ENCODE measurements at places on chromosomes 2 and 18.

DNA sequence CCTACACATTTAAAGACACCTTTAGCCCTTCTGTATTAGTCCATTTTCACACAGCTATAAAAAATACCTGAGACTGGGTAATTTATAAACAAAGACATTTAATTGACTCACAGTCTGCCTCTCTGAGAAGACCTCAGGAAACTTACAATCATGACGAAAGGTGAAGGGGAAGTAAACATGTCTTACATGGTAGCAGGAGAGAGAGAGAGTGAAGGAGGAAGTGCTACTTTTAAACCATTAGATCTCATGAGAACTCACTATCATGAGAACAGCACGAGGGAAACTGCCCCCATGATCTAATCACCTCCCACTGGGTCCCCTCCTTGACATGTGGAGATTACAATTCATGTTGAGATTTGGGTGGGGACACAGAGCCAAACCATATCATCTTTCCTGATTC lies 946.6 kb downstream of the SLC4A3 start:
- DNase-seq = no peak

GRCh38 chr18:668260-668659 lies 10.8 kb downstream of the TYMS start:
- DNase-seq = no peak

GRCh38 chr2:237020090-237020489 lies 65.6 kb upstream of the COPS8 start:
- no peak for DNase-seq

DNA sequence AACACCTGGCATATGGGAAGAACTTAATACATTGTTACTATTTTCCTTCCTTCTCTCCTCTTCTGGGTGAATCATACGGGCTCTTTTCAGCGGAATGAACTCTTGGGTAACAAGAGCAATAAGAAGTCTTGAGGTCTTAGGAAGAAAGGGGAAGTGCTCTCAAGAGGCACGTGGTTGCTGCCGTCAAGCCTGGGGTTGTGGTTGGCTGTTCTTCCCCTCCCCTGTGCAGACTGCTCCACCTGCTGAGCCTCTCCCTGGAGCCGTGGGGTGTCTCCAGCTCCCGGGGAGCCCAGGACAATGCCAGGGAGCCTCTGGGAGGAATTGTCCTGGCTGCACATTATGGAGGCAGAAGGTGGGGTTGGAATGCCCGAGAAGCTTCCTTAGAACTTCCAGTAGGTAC lies 19.4 kb downstream of the TOGARAM2 start:
- no peak for DNase-seq

- no peak for DNase-seq
These were observed 22.4 kb downstream of the ITSN2 start for GRCh38 chr2:24337890-24338289.

GRCh38 chr2:203673933-203674332 lies 32.5 kb upstream of the CD28 start:
- no peak for DNase-seq

- no peak for DNase-seq
These were observed 212.1 kb upstream of the NRXN1 start for GRCh38 chr2:51243892-51244535.

DNA sequence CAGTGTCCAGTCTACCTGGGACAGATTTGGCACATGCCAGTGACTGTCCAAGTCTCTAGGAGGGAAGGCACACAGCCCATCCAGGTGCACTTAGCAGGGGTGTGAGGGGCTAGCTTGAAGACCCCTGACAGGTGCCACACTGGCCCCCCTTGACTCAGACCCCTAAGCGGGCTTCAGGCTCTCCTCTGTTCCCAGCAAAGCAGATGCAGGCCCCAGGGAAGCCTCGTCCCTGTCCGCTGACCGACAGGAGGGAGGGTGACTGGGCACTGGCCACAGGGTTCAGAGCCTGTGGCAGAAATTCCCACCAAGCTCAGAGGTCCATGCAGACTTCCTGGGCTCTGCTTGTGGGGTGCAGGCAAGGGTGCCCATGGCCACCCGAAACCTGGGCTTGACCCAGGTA lies 239.8 kb upstream of the MYT1L start:
- no peak for DNase-seq

DNA sequence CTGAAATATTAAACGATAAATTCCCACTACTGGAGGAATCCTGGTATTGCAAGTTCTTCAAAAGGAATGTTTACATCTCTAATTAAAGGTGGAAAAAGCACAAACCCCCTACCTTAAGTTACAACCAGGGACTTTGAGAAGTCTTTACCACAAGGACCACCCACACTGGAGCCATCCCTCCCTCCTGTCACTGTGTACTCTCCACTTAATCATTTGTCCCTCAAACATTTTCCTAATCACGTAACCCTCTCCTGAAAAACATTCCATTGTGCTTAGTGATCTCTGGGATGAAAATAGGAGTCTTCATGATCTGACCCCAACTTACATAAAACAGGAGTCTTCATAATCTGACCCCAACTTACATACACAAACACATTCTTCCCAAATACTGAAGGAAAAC lies 85.7 kb downstream of the SUCLG1 start:
- DNase-seq = no peak

- no peak for DNase-seq
These were observed 18.2 kb downstream of the IFIH1 start for GRCh38 chr2:162300266-162300665.

GRCh38 chr2:33209976-33210375 lies 263.2 kb downstream of the LTBP1 start:
- no peak for DNase-seq

DNA sequence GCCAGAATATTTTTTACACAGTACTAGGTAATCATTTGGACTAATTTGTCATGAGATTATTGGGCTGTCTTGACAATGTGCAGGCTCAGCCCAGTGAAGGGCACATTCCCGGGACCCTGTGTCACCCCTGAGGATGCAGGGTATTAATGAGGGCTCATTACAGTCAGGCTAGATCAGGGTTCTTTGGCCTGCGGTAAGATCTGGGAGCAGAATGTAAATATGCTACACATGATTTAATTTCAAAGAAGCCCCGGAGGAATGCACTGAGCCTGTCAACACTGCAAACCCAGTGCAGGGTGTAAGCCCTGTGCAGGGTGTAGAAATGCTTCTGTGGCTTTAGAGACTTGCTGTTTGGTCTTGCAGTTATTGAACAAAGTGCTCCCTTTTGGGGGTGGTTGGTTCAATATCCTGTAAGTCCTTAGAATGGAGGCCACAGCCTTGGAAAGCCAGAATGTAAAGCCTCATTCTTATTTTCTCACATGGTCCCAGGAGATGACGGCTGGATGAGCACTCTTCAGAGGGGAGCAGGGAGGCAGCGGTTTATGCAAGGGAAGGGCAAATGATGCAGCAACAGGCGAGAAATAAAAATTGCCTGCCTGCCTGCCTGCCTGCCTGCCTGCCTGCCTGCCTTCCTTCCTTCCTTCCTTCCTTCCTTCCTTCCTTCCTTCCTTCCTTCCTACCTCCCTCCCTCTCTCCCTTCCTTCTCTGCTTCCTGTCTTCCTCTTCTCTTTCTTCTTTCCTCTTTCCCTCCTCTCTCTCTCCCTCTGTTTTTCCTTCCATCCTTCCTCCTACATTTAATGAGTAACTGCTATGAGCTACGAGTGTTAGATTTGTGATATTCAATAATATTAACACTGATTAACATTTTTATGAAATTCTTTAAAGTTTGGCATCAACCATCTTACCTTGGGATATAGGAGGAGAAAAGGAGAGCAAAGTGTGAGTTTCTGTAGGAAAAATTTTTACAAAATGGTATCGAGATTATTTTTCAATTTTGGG lies 148.8 kb downstream of the VAPA start:
- DNase-seq = no peak

DNA sequence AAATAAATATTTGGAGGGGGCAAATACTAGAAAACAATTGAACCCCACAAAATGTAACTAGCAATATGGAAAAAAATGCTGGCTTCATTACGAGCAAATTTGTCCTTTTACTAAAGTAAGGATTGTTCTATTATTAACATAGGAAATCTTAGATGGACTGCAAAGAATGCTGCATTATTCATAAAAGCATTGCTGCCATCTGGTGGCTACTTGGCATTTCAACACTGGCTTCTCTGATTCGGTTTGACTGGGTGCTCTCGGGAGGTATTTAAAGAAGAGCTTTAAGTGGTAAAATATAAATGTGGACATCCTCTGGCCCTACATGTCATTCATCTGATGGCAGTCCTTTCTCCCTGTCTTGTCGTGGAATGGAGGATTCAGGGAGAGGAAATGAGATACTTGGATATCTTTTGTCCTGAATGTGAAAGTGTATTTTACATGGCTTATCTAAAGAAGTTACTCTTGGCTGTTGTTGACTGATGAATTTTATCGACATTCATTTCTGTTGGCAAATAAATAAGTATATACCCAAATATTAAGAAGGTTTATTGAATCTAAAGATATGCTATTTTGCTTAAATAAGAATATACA lies 130.2 kb downstream of the ARHGAP15 start:
- peak; percentile 41 for DNase-seq

- no peak for DNase-seq
These were observed 170.1 kb downstream of the RPRM start for GRCh38 chr2:153308466-153308865.

- no peak for DNase-seq
These were observed 116.0 kb downstream of the PLA2R1 start for GRCh38 chr2:159946326-159946999.

GRCh38 chr2:217222309-217222910 lies 362.5 kb upstream of the TNP1 start:
- DNase-seq = no peak

GRCh38 chr2:170996316-170996715 lies 67.3 kb downstream of the GORASP2 start:
- no peak for DNase-seq

DNA sequence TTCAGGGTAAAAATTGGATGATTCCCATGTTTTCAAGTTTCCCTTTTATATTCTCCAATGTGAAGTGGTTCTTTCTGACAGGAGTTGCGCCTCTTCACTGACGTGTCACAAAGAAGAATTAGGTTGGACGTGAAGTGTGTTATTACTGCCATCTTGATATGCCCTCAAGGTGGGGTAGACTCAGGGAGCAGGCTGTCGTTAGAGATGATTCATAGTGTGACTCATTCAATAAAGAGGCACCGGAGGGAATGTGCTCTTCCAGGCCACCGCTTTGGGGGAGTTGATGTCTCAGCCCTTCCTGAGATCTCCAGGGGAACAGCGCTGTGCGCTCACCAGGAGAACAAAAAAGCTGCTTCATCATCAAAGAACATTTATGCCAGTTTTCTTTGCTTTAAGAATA lies 3.6 kb upstream of the DGKD start:
- DNase-seq = no peak

GRCh38 chr2:84946204-84947009 lies 24.6 kb upstream of the KCMF1 start:
- DNase-seq = peak; percentile 62

- no peak for DNase-seq
These were observed 5.6 kb downstream of the FBXO36 start for GRCh38 chr2:229927817-229928321.

- no peak for DNase-seq
These were observed 90.1 kb downstream of the NFATC1 start for GRCh38 chr18:79485788-79486355.

- DNase-seq = no peak
These were observed 180.8 kb downstream of the PPP1R1C start for GRCh38 chr2:182166406-182166805.

GRCh38 chr2:197137231-197137630 lies 173.3 kb downstream of the ANKRD44 start:
- DNase-seq = no peak

- DNase-seq = no peak
These were observed 59.6 kb downstream of the GALNT14 start for GRCh38 chr2:31078579-31079105.

- DNase-seq = no peak
These were observed 45.6 kb upstream of the ARHGAP15 start for GRCh38 chr2:143083636-143084035.

GRCh38 chr18:21040466-21040865 lies 71.1 kb downstream of the ROCK1 start:
- DNase-seq = no peak

- no peak for DNase-seq
These were observed 142.5 kb downstream of the TXNL1 start for GRCh38 chr18:56495884-56496283.

DNA sequence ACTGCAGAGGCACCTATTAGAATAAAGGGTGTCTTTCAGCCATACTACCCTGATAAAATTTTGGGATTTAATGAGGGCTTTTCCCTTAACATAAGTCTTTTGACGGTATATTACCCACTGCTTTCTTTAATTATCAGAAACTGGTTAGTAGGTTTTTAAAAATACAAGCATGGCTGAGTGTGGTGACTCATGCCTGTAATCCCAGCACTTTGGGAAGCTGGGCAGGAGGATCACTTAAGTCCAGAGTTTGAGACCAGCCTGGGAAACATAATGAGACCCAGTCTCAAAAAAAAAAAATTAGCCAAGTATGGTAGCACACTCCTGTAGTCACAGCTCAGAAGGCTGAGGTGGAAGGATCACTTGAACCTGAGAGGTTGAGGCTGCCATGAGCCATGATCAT lies 16.1 kb downstream of the CPSF3 start:
- DNase-seq = no peak

DNA sequence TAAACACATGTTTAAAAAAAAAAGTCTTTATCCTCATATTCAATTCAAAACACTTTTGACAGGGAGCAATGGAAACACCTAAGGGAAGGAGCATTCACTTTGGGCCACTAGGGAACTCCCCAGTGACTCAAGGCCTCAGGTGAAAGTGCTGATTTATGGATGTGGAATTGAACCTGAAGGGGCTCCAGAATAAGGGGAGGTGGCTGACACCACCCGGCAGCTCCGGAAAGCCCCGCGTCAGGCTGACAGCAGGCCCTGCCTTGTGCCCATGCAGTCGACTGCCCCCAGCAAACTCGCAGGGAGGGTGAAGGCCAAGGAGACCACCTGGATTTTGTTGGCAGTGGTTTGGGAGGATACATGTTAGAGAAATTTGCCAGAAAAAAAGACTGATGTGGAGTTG lies 275.3 kb upstream of the NCKAP5 start:
- no peak for DNase-seq

DNA sequence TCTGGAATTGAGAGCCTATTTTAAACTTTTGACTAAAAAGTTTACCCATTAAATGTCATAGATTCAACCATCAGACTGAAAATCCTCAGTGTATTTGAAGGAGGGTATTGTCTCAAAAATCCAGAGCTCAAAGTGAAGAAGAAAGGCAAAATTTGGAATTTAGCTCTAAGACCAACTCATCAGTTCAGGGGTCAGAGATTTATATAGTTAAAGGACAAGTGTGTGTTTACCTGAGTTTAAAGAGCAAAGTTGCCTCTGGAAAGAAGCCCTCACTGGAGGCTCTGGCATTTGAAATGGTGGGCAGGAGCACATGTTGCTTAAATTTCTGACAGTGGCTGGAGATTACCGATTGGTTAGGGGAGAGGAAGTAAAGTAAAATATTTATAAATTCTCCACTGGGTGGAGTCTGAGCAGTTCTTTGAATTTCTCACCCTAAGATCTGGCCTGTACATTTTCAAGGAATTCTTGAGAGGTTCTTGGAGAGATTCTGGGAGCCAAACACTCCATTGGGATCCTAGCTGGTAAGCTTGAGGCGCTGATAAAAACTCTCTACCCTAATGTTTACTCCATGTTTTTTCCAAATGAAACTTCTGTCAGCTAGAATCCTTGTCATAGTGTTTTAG lies at the start of gene KYNU:
TSS of gene KYNU (plus strand) at position 449 of the 623 bp plus-strand sequence. CDS start 7,704 bp downstream, outside the sequence.
- no peak for DNase-seq

GRCh38 chr18:3447068-3447894 lies 2.7 kb upstream of the TGIF1 start:
- no peak for DNase-seq
